D341Med (cell line): ENCODE measurements at places on chromosomes 11 and 22.

DNA sequence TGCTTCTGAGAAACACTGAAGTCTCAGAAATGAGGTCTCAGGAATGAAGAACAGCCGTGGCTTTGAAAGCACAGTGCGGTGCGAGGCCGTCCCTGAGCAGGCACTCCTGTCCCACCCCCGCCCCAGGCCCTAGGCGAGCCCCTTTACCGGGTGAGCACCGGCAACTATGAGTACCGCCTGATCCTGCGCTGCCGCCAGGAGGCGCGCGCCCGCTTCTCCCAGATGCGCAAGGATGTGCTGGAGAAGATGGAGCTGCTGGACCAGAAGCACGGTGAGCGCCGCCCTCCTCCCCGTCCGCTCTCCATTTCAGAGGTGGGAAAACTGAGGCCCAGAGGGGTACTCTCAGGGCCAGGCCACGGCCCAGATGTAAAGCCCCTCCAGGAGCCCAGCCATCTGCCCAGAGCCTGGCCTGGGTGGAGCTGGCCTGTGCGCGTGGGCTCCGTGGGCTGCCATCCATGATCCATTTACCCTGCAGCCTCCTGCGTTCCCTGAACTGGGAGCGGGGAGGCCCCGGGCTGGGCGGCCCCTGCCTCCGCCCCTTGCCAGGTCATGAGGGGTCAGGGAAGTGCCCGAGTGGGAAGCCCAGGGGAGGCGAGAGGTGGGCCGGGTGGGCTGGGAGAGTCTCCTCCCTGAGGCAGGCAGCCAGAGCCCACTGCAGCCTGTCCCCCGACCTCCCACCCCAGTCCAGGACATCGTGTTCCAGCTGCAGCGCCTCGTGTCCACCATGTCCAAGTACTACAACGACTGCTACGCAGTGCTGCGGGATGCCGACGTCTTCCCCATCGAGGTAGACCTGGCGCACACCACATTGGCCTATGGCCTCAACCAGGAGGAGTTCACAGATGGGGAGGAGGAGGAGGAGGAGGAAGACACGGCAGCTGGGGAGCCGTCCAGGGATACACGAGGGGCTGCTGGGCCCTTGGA is 9.5 kb downstream of the SLC16A8 start:
- no peak for DNase-seq

- no peak for DNase-seq
Measured at GRCh38 chr11:58057481-58057880, 26.7 kb downstream of the OR6Q1 start.

GRCh38 chr11:76810151-76810853 is 27.1 kb downstream of the TSKU start:
- no peak for DNase-seq

DNA sequence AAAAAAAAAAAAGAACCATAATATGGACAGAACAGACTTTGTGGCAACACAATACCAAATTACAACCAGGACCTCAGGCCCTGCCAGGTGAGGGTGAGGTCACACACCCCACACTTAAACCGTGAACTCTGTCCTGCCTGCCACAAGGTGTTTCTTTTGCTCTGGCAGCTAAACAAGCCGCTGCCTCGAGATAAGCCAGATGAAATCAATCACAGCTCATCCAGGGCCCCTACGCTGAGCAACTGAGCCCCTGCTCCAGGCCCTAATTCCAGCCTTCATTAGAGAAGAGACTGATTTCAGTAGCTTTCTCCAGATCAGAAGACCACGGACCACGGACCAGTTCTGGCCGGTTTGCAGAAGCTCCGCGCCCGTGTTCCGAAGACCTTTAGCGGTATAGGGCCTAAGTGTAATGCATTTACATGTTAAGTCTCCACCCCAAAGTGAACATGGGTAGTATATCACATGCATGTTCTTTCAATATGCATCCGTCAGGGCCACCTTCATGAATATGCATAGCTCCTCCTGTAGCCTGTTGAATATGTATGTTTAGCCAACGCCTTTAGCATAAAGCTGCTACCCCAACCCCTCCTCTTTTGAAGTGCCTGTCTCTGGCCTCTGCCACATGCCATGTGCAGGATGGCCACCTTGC is 14.8 kb upstream of the RAC2 start:
- DNase-seq, result no peak

DNA sequence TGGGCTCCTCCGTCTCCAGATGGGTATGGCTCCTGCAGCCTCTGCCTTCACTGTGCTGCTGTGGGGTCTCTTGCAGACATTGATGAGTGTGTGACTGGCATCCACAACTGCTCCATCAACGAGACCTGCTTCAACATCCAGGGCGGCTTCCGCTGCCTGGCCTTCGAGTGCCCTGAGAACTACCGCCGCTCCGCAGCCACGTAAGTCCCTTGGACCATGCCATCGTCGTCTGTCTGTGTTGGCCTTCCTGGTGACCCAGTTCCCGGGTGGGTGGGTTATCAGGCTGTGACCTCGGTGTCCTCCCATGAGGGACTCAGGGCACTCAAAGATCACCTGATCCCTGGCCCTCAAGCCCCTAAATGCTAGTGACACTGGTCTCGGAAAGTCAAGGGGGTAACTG is 47.7 kb downstream of the FBLN1 start:
- DNase-seq, result no peak
